ENCODE measurements at places on chromosomes 11 and 22.

- DNase-seq: no peak
Measured at GRCh38 chr22:36206255-36206654, 4.6 kb upstream of the APOL4 start.

- DNase-seq: no peak
Measured at GRCh38 chr22:37231406-37232139, 12.5 kb downstream of the RAC2 start.

DNA sequence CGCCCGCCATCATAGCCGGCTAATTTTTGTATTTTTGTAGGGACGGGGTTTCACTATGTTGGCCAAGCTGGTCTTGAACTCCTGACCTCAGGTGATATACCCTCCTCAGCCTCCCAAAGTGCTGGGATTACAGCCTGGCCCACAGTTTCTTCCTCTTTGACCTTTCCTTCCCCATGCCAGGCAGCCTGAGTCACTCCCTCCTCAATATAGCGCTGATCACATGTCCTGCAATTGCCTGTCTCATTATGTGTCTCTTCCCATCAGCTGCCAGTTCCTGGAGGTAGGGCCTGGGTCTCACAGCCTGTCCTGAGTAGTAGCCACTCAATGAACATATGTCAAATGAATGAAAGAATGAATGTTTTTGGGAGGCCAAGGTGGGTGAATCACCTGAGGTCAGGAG lies 43.0 kb upstream of the CCDC134 start:
- DNase-seq: no peak

DNA sequence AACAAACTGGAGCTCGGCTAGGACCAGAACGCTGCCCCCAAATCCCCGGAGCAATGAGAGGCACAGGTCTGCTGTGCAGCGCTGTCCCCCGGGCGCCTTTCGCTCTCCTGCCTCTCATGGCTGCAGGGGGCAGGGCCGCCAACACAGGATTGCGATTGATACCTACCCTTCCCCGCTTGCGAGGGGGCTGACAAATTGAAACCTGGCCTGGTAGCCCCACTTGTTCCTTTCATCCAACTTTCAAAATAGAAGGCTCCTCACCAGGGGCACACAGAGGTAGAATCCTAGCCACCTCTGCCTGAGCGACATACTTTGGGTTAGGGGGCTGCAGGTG lies 642 bp upstream of the CASTOR1 start:
- no peak for DNase-seq

DNA sequence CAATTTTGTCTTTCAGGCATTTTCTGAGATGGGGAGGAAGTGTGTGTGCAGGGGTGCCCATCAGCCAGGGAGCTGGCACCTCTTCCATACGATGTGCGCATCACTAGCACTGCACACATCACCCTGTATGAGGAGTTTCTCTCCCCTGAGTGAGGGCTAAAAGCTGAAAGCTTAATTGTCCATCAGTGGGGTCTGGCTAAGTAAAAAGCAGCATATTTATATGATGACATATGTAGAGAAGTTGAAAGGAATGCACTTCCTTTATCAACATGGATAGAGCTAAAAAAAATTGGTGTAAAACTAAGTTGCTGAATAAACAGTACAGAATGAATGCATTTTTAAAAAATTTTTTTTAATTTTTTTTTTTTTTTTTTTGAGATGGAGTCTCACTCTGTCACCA lies 4.0 kb downstream of the VSTM5 start:
- no peak for DNase-seq

Measured in endothelial cell of umbilical vein (primary cell).